Stimulated activated CD4-positive, alpha-beta T cell treated with anti-CD3 and anti-CD28 coated beads, Interleukin-15, amount 100 ng/mL, for 24 hours (primary cell): ENCODE measurements at places on chromosomes 5 and 9.

GRCh38 chr5:158538506-158539074, 561.1 kb downstream of the EBF1 start:
- no peak for DNase-seq

DNA sequence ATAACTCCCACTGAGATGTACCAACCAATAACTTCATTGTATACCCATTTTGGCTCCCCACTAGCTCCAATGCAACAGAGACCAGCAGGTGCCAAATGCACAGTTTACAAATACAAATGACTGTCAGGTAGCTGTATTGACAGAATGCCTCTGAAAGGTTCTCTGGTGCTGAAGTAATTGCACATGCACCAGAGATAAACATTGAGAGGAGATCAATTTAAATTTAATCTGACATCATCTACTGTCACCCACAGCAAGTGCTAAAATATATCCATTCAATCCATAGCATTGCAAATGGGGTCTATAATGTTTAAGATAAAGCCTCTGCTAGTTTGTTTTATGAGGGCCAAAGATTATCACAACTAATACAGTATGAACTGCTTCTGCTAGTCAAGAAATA, 80.2 kb downstream of the STX17 start:
- no peak for DNase-seq

GRCh38 chr5:80082731-80083100, 47.6 kb downstream of the THBS4 start:
- peak; percentile 78 for DNase-seq

DNA sequence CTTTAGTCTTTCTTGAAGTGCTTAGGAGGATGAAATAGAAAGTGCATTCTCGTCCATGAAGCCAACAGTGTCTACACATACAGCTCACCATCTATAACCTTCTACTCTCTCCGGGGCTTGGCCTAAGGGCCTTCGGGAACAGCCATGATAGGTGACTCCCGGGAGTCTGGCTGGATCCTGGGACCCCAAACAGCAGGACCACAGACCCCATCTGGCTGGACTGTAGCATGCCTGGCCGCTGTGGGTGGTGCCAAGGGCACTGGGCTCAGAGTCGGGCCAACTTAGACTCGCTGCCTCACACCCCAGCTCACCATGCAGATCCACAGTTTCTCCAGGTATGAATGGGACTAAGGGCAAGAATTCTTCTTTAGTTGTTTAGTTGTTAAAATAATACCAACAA, 16.3 kb downstream of the GABBR2 start:
- DNase-seq: no peak

DNA sequence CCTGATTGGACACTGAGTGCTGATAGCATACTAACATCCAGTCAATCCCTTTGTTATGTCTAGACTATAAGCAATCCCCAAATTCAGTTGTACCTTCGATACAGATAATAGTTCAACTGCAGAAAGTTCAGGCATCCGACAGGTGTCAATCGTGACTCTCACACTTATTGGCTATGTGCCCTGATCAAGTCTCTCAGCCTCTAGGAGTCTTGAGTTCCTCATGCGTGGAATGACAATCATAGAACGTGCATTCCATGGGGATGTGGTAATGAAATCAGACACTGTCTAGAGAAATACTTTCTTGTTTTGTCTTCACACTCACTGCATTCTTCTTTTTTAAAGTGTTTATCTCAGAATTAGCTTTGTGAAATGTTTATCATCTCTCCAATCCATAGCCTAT, 4.8 kb downstream of the ANKRD34B start:
- no peak for DNase-seq

- no peak for DNase-seq
Measured at GRCh38 chr5:80985600-80986228, 25.6 kb downstream of the RASGRF2 start.

DNA sequence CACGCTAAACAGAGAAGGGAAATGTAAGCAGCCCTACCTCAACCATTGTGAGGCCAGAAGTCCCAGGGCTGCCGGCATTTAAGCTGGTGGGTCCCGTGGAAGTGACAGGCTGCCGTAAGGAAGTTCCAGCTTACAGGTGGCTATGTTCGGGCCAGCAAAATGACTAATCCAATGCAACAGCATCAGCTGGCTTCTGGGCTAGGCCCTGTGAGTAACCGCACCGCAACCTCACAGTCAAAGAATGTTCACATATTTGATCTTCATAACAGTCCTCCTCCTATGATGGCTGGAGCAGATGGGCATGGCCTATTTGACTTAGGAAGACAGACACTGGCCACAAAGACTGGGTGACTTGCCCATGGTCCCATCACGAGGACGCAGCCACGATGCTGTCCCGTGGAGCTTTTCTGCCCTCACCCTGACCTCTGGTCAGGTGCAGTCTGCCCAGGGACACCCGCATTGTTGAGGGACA, 88.2 kb downstream of the LIFR start:
- DNase-seq: no peak

DNA sequence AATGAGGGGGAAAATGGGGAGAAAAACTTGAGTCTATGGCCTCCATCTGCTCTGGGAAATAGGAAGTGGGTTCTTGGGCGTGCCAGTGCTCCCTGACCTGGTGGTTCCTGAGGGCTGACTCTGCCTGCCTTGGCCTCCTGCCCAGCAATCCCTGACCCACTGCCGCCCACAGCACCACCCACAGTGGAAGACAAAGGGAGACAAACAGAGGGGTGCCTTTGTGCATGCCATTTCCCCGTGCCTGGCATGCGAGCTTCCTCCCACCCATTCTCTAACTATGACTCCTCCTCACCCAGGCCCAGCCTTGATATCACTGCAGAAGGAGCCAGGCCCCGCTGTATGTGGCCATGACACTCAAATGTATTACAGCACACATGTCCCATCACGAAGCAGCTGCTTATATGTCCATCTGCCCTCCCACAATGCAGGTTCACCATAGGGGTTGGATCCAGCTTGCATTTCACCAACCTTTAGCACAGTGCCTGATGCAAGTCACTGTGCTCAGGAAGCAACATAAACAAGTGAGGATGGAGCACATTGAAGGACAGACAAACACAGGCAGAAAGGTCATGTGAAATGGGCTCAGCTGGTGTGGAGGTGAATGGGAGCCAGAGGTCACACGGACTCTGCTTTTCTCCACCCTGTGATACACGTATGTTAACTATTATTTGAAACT, 84.4 kb downstream of the ADRB2 start:
- no peak for DNase-seq

DNA sequence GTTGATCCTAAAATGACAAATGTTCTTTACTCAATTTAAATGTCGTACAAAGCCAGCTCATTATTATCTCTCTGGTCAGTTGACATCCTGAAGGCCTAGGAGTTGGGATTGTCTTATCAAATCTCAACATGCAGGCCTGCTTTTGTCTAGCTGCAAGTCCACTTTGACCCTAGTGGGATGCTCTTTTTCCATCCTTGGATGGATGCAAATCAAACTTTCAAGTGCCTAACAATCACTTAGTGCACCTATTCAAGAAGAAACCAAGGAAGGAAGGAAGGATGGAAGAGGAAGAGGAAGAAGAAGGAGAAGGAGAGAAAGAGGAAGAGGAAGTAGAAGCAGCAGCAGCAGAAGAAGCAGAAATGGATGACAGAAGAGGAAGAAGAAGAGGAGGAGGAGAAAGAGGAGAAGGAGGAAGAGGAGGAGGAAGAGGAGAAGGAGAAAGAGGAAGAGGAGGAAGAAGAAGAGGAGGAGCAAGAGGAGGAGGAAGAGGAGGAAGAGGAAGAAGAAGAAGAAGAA, 109.6 kb downstream of the PIK3R1 start:
- no peak for DNase-seq

- no peak for DNase-seq
Measured at GRCh38 chr9:109771087-109771486, 8.9 kb upstream of the PALM2AKAP2 start.

GRCh38 chr9:37676411-37676830, 25.7 kb downstream of the FRMPD1 start:
- DNase-seq: no peak

DNA sequence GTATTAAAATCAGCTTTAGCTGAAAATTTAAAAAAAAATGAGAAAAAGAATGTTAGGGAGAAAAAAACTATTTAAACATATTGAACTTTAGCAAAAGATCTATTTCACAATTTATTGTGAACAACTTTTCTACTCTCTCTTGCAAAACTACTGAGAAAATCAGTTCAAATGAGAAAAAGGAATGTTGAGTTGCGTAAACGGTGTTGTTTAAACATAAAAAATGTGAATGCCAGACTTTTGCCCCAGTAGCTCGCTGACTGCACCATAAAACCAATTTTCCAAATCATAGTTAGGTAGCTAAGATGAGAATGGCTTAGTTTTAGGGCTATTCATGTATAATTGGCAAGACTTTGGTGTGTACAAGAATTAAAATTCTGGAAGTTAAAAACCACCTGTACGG, 13.4 kb upstream of the RAD23B start:
- no peak for DNase-seq

GRCh38 chr5:177116631-177117373, 16.8 kb upstream of the NSD1 start:
- DNase-seq: peak; percentile 91

DNA sequence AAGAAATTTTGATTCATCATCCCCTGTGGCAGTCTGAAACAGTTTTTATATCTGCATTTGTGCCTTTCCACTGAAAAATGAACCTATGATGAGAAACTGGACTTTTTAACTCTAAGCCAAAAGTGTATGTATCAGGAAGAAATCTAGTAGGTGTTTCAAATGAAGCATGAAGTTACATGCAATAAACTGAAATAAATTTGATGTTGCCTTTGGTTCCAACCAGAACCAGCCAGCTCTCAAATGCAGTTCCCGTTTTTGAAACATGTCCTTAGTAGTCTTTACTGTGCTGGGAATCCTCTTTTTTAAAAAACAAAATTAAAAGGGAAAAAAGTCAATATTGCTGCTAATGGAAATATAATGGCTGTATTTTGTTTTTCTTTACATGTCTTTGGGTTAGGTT, 43.9 kb downstream of the HACD4 start:
- DNase-seq: no peak

GRCh38 chr5:151664694-151665585, 21.8 kb downstream of the SPARC start:
- DNase-seq: no peak

DNA sequence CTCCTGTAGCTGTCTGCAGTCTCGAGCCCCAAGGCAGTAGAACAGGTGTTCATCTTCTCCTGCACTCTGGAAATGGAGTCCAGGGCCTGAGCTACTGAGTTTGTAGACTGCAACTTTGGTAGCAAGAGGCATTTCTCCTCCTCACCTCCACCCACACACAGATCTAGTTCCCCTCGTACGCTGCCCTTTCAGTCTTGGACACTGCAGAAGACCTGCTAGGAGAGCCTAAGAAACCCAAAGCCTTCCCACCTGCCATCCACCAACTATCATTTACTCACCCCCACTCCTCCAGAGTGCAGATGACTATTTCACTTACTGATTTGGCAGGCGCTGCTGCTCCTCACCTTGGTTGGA, 59.0 kb downstream of the KCNIP1 start:
- no peak for DNase-seq

- no peak for DNase-seq
Measured at GRCh38 chr5:54757541-54757940, 227.9 kb downstream of the ESM1 start.

GRCh38 chr5:150694612-150695011, 6.2 kb downstream of the RBM22 start:
- no peak for DNase-seq
